Right atrium auricular region (tissue), 2 donors: ENCODE measurements at places on chromosomes 2 and 18. TPM values are rescaled to one million over a fixed set of nuclear protein-coding genes. Genes with fewer than 3 reads are reported as not detected.

GRCh38 chr2:134397146-134397896 lies 143.4 kb downstream of the MGAT5 start:
- no peak for DNase-seq

- no peak for DNase-seq
Observed at GRCh38 chr18:7084080-7085065, 33.2 kb downstream of the LAMA1 start.

DNA sequence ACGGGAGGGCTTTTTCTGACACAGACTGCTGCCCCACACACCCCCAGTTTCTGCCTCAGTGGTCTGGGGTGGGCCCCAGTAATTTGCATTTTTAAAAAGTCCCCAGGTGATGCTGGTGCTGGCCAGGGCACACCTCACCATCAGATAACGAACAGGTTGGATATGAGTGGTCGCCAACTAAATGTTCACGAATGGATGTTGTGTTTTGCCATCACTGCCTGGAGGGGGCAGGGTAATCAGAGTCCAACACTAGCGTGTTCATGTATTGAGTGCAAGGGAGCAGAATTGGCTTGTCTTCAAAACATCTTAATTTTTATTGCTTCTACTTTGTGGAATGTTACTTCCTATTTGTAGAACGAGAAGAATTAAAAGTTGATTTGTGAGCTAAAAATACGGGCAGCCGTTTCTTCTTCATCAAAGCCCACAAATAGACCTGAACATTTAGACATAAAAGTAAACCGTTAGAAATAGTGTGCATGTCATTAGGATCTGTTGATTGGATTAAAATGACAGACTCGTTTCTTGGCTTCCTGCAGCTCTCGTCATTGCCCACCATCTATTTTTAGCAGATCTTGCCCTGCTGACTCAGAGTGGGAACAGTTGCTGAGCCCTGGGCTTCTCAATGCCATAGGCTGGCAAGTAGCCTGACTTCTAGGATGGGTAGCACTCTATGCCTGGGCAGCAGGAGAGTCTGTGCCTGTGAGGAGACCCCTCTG lies 45.2 kb downstream of the NCK2 start:
- no peak for DNase-seq

DNA sequence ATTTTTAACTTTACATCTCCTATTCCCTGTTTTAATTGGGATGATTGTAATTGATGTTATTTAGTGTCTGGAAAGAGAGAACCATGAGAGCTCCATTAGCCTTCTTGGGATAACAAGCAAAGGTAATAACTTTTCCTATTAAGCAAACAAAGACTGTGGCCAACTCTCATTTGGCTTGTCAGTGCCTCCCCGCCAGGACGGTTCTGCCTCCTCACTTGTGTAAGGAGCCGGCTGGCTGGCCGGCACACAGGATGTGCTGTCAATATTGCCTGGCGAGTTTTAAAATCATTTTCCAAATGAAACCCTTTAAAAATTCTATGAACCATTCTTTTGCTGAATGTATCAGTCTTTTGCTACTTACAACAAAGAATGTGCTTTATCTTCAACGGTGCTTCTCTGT lies 898.3 kb downstream of the CPS1 start:
- no peak for DNase-seq

Gene CYS1
- 4.8 TPM for total RNA-seq

- DNase-seq = no peak
Observed at GRCh38 chr2:120239488-120240287, 13.0 kb upstream of the RALB start.

DNA sequence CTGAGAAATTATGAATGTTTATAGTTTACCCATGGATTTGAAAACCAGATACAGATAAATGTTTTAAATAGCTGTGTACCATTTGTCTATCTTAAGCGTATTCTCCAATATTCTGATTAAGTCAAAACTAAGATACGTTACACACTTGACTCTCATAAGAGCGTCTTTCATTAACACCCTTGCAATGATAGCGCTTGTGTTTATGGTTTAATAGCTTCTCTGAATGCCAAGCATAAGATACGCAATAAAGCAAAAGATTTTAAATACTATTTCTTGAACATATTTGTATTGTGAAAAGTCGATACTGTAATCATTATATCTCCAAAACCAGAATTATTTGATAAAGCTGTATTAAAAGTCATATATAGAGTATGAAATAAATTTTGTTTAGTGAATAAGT lies 3.0 kb downstream of the CALCRL start:
- DNase-seq = no peak

DNA sequence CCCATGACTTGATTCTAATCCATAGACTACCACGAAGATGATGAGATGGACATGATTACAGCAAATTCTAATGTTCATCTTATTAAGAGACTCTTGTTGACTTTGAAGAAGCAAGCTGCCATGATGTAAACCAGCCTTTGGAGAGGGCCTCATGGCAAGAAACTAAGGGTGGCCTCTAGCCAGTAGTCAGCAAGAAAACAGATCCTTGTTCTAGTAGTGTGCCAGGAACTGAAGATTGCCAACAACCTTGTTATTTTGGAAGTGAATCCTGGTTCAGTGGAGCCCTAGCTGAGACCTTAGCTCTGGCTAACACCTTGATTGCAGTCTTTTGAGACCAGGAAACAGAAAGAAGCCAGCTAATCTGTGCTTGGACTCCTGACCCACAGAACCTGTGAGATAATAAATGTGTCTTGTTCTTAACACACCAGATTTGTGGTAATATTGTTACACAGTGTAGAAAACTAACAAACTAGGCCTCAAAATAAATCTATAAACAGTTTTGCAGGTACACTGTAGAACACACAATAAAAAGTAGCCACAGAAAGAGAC lies 10.0 kb downstream of the PHOSPHO2 start:
- no peak for DNase-seq

Gene SRD5A2
- total RNA-seq = not detected
